ENCODE measurements at places on chromosomes 4 and X.

GRCh38 chr4:48138936-48139335 lies 4.9 kb upstream of the TXK start:
- DNase-seq, result no peak

- no peak for DNase-seq
Measured at GRCh38 chrX:96386981-96387380, 297.7 kb upstream of the DIAPH2 start.

DNA sequence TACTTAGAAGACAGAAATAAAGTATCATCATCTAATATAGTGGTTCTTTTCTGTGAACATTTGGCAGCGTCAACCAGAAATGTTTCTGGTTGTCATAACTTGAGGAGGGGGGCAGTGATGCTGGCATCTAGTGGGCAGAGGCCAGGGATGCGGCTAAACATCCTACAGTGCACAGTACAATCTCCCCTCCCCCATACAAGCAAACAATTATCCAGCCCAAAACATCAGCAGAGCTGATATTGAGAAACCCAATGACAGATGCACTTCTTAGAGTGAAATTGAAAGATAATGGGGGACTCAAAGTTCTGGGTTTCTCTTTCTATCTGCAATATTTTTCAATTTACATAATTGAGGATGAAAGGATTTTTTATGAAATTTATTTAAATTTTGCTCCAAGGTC lies 1.9 kb upstream of the EIF1AX start:
- DNase-seq, result no peak

DNA sequence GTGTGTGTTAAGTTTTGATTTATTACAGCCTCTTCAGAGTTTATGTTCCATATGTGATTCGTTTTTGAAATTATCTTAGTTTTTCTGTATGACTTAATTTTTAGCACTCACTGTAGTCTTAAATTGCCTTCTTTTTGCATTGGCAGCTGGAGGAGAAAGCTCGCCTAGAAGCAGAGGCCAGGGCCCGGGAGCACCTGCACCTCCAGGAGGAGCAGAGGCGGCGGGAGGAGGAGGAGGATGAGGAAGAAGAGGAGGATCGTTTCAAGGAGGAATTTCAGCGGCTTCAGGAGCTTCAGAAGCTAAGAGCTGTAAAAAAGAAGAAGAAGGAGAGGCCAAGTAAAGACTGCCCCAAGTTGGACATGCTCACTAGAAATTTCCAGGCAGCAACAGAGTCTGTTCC lies 56.6 kb downstream of the TNIP2 start:
- no peak for DNase-seq

DNA sequence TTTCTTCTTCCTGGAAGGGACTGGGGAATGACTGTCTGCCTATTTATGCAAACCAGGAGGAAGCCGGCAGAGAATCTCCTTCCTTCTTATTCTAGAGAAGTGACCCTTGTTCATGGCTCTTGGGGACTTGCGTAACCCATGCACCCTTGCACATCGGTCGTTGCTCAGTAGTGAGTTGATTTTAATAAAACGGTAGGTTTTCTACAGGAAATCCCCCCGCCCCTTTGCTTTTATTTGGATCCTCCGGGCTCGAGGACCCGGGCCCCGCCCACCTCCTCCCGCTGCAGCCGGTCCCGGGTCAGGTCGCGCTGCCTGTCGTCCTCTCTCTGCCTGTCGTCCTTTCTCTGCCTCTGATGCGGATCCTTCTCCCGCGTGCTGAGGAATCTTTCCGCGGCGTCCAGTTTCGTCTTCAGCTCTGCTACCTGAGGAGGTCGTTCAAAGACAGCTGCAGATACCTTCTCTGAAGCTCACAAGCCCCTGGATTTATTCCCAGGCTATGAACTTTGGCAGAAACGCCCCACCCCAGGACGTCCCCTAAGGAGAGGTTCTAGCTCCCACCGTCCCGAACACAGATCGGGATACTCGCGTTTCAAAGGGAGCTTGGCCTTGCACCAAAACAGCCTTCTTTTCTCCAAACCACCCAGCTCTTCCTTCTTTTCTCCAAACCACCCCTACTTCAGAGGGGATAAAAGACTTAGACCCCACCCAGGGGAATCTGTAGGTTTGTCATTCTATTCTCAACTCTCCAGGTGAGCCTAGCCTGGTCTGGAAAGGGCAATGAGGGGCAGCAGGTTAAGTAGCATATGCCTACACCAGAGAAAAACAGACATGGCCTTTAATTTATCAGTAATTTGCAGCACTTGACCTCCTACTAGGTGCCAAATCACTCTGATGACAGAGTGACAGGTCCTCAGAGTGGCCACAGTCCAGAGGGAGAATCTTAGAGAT lies 7.0 kb downstream of the TNIP3 start:
- DNase-seq, result peak; percentile 46

DNA sequence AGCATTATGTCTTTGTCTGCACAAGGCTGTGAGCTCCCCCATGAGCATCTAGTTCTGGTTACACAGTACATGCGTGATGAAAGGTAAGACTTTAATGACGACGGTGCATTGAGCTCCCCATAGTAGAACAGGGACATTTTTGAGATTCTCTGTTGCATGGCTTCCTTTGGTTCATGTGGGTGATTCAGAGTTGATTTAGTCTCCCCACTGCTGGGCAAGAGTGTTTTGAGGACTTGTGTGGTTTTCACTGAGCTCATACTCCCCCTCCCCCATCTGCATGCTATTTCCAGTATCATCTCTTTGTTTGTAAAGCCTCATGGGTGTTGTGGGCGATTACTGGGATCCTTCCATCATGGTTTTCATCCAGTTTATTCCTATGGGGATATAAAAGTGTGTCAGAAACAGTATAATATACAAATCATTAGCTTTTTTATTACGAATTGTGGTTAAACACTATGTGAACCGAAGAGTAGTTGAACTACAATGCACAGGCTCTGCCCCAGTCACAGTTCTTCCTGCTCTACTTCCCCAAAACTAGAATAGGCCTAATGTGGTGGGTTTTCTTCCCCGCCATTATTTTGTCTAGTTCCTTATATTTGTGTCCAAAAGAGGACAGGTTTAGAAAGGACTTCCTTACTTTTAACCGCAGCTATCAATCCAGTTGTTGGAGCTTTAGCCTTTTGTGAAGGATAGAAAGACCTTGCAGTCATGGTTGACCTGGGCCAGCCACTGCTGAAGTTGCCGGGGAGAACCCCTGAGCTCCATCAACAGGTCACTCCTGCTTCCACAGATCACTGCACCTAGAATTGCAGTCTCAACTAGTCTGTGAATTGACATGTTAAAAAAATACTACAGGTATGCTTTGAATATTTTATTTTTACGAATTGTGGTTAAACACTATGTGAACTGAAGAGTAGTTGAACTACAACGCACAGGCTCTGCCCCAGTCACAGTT lies 30.4 kb downstream of the KIT start:
- DNase-seq, result no peak

- DNase-seq, result peak; percentile 11
Measured at GRCh38 chrX:1485033-1485432, 32.3 kb upstream of the ASMTL start.

- DNase-seq, result no peak
Measured at GRCh38 chrX:135984256-135984655, 979 bp upstream of the SLC9A6 start.

DNA sequence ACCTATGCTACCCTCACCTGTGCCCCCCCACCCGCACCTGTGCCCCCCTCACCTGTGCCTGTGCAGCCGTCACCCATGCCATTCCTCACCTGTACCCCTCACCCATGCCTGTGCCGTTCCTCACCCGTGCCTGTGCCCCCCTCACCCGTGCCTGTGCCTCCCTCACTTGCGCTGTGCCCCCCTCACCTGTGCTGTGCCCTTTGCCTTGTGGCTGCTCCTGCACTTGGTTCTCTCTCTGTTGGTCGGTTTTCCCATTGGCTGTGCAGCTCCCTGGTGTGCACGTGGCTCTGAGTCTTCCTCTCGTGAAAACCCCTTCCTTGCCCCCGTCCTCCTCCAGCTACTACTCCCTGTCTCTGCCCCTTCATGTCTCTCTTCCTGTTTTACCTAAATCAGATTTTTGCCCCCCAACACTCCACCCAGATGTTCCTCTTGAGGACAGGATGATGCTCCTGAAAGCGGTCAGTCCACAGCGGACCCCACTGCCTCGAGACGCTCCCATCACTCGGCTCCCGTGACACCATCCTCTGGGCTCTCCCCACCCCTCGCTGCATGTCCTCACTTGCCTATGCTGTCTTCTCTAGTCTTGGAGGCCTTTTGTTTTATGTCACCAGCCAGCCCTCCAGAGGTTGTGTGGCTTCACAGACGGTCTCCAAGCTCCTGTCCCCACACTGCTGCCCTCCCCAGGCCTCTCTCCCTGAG lies 6.8 kb downstream of the MAEA start:
- DNase-seq, result peak; percentile 42

- no peak for DNase-seq
Measured at GRCh38 chrX:10171249-10171648, 14.5 kb downstream of the CLCN4 start.

- no peak for DNase-seq
Measured at GRCh38 chrX:128616933-128617332, 564.7 kb upstream of the ACTRT1 start.

GRCh38 chr4:127586922-127587571 lies 45.7 kb upstream of the INTU start:
- DNase-seq, result peak; percentile 34

DNA sequence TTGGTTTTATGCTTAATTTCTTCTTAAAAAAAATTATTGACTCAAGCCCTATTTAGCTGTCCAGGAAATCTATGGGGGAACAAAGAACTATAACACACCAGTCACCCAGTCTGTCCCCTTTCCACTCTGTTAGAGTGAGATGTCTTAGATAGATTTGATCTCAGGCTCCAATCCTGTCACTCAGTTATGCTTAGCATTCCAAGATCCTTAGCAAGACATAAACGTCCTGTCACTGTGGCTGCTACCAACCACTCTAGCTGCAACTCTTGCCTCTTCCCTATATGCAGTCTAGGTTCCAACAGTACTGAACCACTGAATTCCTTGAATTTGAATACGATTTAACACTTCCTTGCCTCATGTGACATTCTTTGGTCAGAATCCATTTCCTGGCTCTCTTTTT lies 241.9 kb upstream of the NWD2 start:
- DNase-seq, result no peak

GRCh38 chr4:183984566-183984965 lies 79.5 kb downstream of the STOX2 start:
- no peak for DNase-seq

DNA sequence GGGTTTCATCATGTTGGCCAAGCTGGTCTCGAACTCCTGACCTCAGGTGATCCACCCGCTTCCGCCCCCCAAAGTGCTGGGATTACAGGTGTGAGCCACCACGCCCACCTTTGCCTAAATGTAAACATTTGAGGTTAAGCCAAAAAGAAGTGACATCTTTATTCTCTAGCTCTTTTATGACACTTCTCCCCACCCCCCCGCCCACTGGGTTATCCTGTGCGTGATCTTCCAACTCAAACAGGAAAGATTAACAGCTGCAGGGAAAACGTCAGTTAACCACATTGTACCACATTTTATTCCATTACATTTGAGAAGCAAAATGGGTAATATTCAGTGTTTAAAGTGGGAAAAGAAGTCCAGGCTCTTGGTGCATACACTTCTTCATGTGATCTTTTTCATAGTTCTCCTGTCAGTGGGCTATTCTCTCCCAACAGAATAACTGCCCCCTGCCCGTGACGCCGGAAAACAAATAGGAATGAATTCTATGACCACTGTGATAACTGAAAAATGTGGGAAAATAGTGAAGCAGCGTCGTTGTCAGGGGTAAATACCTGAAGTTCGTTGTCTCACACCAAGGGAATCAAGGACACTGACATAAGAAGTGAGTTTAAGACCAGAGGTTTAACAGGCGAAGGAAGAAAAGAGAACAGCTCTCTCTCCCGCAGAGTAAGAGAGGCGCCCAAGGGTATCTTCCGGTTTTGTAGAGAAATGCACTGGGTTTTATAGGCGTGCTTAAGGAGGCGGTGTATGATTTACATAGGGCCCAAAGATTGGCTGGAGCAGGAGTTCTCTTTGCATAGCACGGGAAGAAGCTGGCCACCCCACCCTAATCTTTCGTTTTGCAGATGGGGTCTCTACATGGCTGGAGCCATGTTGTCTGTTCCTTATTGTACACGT lies 9.7 kb upstream of the SRD5A3 start:
- no peak for DNase-seq

GRCh38 chr4:52879471-52879870 lies 17.4 kb downstream of the RASL11B start:
- no peak for DNase-seq

DNA sequence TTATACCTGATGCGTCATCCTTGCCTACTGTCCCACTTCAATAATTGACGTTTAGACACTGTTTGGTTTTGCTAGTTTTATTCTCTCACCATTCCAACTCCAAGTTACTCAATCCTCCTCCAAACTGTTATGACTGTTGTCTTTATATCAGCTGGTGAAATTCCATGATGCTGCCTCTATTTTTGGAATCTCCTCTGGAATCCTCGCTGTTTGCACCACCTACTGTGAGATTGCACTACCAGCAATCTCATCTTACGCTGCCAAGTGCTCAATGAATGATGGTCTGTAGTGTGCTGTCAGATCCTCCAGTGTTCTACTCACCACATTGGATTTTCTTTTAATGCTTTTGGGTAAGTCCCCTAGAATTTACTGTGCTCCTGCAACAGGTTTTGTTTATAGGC lies 13.2 kb upstream of the PCDH18 start:
- DNase-seq, result no peak

GRCh38 chr4:17599826-17600225 lies 14.6 kb upstream of the MED28 start:
- no peak for DNase-seq

DNA sequence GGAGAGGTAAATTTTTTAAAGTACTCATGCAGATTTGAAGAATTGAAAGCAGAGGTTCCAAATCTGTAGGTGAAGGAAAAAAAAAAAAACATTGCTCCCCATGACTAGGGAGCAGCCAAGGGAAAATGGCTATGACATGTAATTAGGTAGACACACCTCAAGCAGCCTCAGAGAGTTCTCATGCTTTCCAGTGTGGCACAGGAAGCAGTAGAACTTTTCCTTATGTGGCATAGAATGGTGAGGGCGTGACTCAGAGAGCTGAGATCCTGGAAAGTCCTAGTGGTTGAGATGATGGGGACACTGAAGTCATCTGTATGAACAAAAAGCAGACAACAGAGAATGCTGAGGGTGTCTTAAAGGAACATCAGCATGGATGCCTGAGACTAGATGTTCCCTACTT lies 148.6 kb upstream of the NWD2 start:
- no peak for DNase-seq

GRCh38 chrX:46588263-46588662 lies 14.7 kb downstream of the CHST7 start:
- no peak for DNase-seq

Data from kidney (tissue), 22 donors.